ENCODE measurements at places on chromosomes 6 and 20. TPM values are rescaled to one million over a fixed set of nuclear protein-coding genes. Genes with fewer than 3 reads are reported as not detected.

GRCh38 chr6:52498538-52499017 is 78.3 kb downstream of the TRAM2 start:
- no peak overlapping the region for H3K27ac ChIP-seq
- H3K4me3 ChIP-seq, result no peak overlapping the region
- no peaks in the 10 kb centered on the region for H3K36me3 ChIP-seq
- DNase-seq, result no peak
- H3K27me3 ChIP-seq, result no peaks in the 10 kb centered on the region
- H3K4me1 ChIP-seq, result peaks cover 33% of the 10 kb centered on the region

DNA sequence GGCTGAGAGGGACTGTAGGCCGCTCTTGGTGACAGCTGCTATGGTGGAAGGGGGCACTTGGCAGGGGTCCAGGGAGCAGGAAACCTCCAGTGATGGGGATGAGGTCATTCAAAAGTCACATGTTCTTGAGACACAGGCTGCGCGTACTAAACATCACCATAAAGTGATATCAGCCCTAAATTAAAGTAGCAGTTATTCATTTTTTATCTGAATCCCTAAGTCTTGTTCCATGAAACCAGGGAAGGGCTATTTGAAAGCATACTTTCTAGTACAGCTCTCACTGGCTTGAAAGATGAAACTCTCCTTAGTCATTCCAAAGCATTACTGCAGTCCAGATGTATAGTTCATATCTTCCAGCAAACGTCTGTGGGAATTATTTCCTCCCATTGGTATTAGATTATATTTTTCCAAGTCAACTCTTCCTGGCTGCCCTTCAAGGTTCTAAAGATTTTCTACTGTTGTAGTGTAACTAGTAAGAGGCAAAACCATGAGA is 373.1 kb downstream of the CD109 start:
- H3K4me1 ChIP-seq, result no peaks in the 10 kb centered on the region
- H3K27ac ChIP-seq, result no peak overlapping the region
- no peaks in the 10 kb centered on the region for H3K27me3 ChIP-seq
- no peaks in the 10 kb centered on the region for H3K36me3 ChIP-seq
- H3K4me3 ChIP-seq, result no peak overlapping the region

GRCh38 chr6:99590728-99591672 is 15.6 kb upstream of the PRDM13 start:
- no peak overlapping the region for H3K27ac ChIP-seq
- H3K4me1 ChIP-seq, result peaks cover 26% of the 10 kb centered on the region
- H3K27me3 ChIP-seq, result peaks cover 87% of the 10 kb centered on the region
- peak overlapping the region; percentile 3 for H3K4me3 ChIP-seq
- H3K36me3 ChIP-seq, result no peaks in the 10 kb centered on the region
- DNase-seq, result no peak

GRCh38 chr20:54716174-54716747 is 240.9 kb downstream of the DOK5 start:
- H3K4me3 ChIP-seq, result no peak overlapping the region
- H3K27ac ChIP-seq, result no peak overlapping the region
- no peak for DNase-seq
- H3K27me3 ChIP-seq, result peaks cover 5% of the 10 kb centered on the region
- no peaks in the 10 kb centered on the region for H3K4me1 ChIP-seq

DNA sequence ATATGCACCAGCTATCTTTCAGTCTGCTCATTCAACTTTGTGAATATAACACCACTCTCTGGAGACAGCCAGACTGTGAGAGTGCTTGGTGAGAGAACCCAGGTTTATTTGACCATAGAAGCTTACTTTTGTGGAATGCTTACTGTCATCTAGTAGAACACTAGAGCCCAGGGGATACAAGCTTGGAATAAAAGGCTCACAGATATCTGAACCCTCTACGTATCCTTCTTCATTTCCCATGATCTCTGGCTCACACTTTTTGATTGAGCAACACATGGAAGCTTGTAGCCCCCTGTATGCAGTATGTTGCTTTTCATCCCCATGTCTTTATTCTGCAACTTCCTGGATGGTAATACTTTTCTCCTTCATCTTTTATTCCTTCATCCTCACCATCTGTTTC is 835.3 kb upstream of the CITED2 start:
- no peak overlapping the region for H3K4me3 ChIP-seq
- no peak overlapping the region for H3K27ac ChIP-seq
- DNase-seq, result no peak
- H3K36me3 ChIP-seq, result no peaks in the 10 kb centered on the region
- no peaks in the 10 kb centered on the region for H3K4me1 ChIP-seq
- H3K27me3 ChIP-seq, result no peaks in the 10 kb centered on the region

DNA sequence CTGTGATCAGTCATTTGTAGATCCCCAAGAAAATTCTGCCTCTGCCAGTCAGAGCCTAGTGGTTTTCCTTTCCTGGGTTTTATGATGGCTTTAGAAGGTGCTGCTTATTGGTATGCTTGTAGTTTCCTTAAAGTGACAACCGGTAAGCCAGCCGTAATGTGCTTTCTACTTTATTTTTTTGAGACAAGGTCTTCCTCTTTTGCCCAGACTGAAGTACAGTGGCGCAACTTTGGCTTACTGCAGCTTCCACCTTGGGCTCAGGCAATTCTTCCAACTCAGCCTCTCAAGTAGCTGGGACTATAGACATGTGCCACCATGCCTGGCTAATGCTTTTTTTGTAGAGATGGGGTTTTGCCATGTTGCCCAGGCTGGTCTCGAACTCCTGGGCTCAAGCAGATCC is 23.5 kb downstream of the MCM8 start:
- no peak for DNase-seq
- no peaks in the 10 kb centered on the region for H3K27me3 ChIP-seq
- H3K36me3 ChIP-seq, result peaks cover 34% of the 10 kb centered on the region
- no peak overlapping the region for H3K27ac ChIP-seq
- no peak overlapping the region for H3K4me3 ChIP-seq

- no peaks in the 10 kb centered on the region for H3K27me3 ChIP-seq
- H3K36me3 ChIP-seq, result peaks cover 91% of the 10 kb centered on the region
- H3K4me3 ChIP-seq, result no peak overlapping the region
- DNase-seq, result no peak
Measured at GRCh38 chr20:41413169-41413568, 46.6 kb upstream of the EMILIN3 start.

GRCh38 chr6:67814262-67814661 is 820.8 kb upstream of the ADGRB3 start:
- no peak overlapping the region for H3K27ac ChIP-seq
- no peak overlapping the region for H3K4me3 ChIP-seq
- no peaks in the 10 kb centered on the region for H3K27me3 ChIP-seq
- H3K36me3 ChIP-seq, result no peaks in the 10 kb centered on the region

DNA sequence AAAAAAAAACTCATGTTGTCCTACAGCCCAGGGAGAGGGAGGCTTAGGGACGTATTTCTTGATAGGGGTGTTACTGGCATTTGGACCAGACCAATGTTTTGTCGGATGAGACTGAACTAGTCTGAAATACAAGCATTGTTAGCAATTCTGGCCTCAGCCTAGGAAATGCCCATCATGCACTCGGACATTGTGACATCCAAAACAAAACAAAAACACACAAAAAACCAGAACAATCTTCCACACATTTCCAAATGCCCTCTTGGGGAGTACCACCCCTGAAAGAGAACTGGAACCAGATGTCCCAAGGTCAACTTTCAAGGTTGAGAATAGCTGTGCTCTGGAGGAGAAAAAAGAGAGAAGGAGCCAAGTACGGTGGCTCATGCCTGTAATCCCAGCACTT is 299.1 kb upstream of the JARID2 start:
- H3K4me1 ChIP-seq, result no peaks in the 10 kb centered on the region
- no peak for DNase-seq
- H3K4me3 ChIP-seq, result no peak overlapping the region
- no peaks in the 10 kb centered on the region for H3K36me3 ChIP-seq

GRCh38 chr20:10007747-10008146 is 27.0 kb upstream of the ANKEF1 start:
- no peak for DNase-seq
- no peak overlapping the region for H3K4me3 ChIP-seq
- H3K36me3 ChIP-seq, result no peaks in the 10 kb centered on the region
- H3K27me3 ChIP-seq, result no peaks in the 10 kb centered on the region

DNA sequence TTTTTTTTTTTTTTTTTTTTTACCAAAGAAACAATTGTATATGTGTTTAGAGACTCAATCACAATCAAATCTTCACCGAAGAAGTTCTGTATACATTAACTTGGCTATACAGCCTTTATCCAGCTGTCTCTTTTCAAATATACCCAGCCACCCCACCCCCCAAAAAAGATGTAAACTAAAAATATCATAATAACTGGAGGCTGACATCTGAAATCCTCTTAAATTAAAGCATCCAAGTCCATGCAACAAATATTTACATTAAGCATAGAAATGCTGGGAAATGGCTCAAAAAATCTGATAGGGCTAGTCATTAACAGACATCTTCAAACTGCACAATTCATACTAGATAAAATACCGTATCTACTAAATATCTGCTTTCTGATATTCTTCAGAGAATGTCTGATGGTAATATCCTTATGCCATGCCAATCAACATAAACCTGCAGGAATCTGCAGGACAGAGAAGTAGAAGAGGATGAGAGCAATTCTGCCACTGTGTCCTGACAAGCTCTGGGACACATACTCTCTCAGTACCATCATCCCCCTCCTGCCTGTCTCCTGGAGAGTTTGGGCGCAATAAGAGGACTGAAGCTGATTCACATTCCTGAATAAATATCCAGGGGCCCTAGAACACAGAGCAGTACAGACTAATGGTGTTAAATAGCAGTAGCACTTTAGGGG is 152.4 kb downstream of the KIF6 start:
- no peaks in the 10 kb centered on the region for H3K27me3 ChIP-seq
- no peak for DNase-seq
- H3K4me1 ChIP-seq, result no peaks in the 10 kb centered on the region
- H3K36me3 ChIP-seq, result no peaks in the 10 kb centered on the region

- no peak for DNase-seq
- no peak overlapping the region for H3K27ac ChIP-seq
Measured at GRCh38 chr6:105825210-105825609, 260.9 kb upstream of the PRDM1 start.

GRCh38 chr6:134853111-134854055 is 96.5 kb downstream of the ALDH8A1 start:
- H3K4me1 ChIP-seq, result peaks cover 10% of the 10 kb centered on the region
- H3K36me3 ChIP-seq, result no peaks in the 10 kb centered on the region
- no peak overlapping the region for H3K4me3 ChIP-seq
- H3K27me3 ChIP-seq, result no peaks in the 10 kb centered on the region

DNA sequence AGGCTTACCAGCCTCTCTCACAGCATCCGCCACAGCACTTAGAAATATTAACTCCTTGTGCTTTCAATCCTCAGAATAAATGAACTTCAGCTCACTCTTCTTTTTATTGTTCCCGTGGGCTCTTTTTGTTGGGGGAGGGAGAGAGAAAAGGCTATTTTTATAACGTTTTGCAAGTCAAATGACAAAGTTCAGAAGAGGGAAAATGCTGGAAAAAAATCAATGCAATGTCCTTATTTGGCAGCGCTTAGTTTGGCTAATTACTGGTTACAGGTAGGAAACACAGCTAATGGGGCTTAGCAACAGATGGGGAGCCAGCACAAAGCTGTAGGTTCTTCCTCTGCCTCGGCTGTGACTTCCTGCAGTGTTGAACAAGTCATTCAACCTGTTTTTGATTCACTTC is 1067.0 kb upstream of the MAP3K7 start:
- H3K36me3 ChIP-seq, result no peaks in the 10 kb centered on the region
- H3K4me3 ChIP-seq, result no peak overlapping the region
- H3K4me1 ChIP-seq, result no peaks in the 10 kb centered on the region
- H3K27me3 ChIP-seq, result no peaks in the 10 kb centered on the region

GRCh38 chr6:163133017-163133416 is 281.5 kb upstream of the QKI start:
- no peaks in the 10 kb centered on the region for H3K4me1 ChIP-seq
- no peaks in the 10 kb centered on the region for H3K36me3 ChIP-seq
- DNase-seq, result no peak
- no peaks in the 10 kb centered on the region for H3K27me3 ChIP-seq
- H3K27ac ChIP-seq, result no peak overlapping the region

DNA sequence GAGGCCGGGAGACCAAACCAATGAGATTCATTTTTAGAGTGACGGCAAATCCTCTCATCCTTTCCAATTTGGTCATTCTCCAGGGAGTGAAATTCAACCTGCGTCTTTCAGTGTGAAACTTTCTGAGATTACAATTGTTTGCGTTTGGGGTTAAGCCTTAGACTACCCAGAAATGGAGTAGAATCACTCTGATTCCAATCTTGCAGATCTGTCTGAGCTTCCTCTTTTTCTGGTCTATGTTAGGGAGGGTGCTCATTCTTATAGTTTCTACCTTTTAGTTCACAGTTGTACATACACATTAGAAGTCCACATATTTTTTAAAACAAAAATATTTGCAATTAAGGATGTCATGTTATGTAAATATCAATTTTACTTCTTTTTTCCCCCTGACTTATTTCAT is 183.0 kb upstream of the PHACTR1 start:
- no peak overlapping the region for H3K4me3 ChIP-seq
- no peak for DNase-seq
- no peaks in the 10 kb centered on the region for H3K27me3 ChIP-seq
- H3K27ac ChIP-seq, result no peak overlapping the region
- no peaks in the 10 kb centered on the region for H3K4me1 ChIP-seq

DNA sequence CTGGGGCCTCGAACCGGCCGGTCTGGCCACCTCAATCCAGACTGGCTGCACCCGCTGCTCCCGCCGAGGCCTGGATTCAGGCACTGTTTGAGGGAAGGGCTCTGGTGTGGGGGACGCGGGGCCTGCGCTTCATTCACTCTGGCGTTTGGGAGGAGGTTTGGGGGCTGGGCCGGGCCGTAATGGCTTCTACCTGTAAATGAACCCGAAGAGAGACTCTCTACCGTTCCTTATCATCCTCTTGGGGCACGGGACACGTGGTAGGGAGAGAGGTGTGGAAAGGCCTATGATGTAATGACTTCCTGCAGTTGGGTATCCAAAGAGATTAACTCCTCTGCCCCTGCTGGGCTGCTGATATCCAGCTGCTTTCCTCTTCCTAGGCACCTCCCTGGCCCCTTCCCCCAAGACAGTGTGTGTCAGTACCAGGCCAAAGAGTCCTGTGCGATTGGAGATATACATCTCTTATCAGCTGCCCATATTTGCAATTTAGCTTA is 1.8 kb downstream of the FOXO3 start:
- H3K4me1 ChIP-seq, result peaks cover 53% of the 10 kb centered on the region
- H3K27ac ChIP-seq, result peak overlapping the region; percentile 99
- peaks cover 10% of the 10 kb centered on the region for H3K36me3 ChIP-seq
- H3K4me3 ChIP-seq, result peak overlapping the region; percentile 89
- peak; percentile 83 for DNase-seq
- no peaks in the 10 kb centered on the region for H3K27me3 ChIP-seq

GRCh38 chr6:118963003-118963402 is 28.0 kb upstream of the MCM9 start:
- no peak overlapping the region for H3K4me3 ChIP-seq
- H3K27me3 ChIP-seq, result no peaks in the 10 kb centered on the region
- H3K4me1 ChIP-seq, result no peaks in the 10 kb centered on the region
- no peaks in the 10 kb centered on the region for H3K36me3 ChIP-seq
- DNase-seq, result no peak

Gene FOXS1
- total RNA-seq, result not detected

Gene ZBP1
- total RNA-seq, result not detected

Gene ID1
- total RNA-seq, result 766 TPM

Gene TFEB
- 19.0 TPM for total RNA-seq

Gene SLC44A4
- 2.0 TPM for total RNA-seq

Gene PCSK2
- total RNA-seq, result 20.1 TPM

Gene HLA-DQB1
- total RNA-seq, result 9.4 TPM

Gene C20orf202
- total RNA-seq, result 0.97 TPM

Gene BHLHE23
- not detected for total RNA-seq

Gene BPIFB2
- total RNA-seq, result not detected

Gene PDSS2
- total RNA-seq, result 4.3 TPM

Data from suprapubic skin (tissue), 4 donors.